ENCODE measurements at places on chromosomes 5 and 9.

- H3K27ac ChIP-seq = no peak overlapping the region
- H3K36me3 ChIP-seq = 0 out of 2 replicates have a peak, but pooled peaks cover 2% of the 10 kb centered on the region
- peaks cover 4% of the 10 kb centered on the region for H3K27me3 ChIP-seq
- H3K4me1 ChIP-seq = peaks cover 10% of the 10 kb centered on the region
- no peak for DNase-seq
These were observed 21.8 kb upstream of the CPEB4 start for GRCh38 chr5:173866243-173866857.

- peaks cover 13% of the 10 kb centered on the region for H3K27me3 ChIP-seq
- peak overlapping the region; percentile 57 for H3K27ac ChIP-seq
- peaks cover 16% of the 10 kb centered on the region for H3K36me3 ChIP-seq
- DNase-seq = no peak
These were observed 43.1 kb upstream of the NSMF start for GRCh38 chr9:137502008-137502911.

DNA sequence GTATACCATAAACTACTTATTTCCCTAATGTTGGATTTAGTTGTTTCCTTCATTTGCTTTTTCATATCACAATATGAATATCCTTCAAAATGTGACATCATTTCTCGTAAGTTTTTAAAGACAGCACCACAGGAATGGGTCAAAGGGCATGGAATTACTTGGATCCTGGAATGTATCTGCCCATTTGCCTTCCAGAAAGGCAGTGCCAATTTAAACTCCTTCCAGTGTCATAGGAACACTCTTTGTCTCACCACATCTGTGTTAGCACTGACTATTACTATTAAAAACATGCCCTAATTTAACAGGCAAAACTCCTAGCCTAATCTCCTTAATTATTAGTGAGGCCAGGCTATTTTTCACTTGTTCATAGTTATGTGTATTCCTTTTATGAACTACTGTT lies 58.0 kb downstream of the SPTLC1 start:
- peaks cover 54% of the 10 kb centered on the region for H3K36me3 ChIP-seq
- H3K27me3 ChIP-seq = no peaks in the 10 kb centered on the region

- H3K4me1 ChIP-seq = peaks cover 14% of the 10 kb centered on the region
- H3K27me3 ChIP-seq = no peaks in the 10 kb centered on the region
- DNase-seq = no peak
- no peaks in the 10 kb centered on the region for H3K36me3 ChIP-seq
These were observed 17.4 kb upstream of the TMEM174 start for GRCh38 chr5:73155271-73156222.

GRCh38 chr9:15295761-15296405 lies 11.1 kb downstream of the TTC39B start:
- H3K27ac ChIP-seq = peak overlapping the region; percentile 61
- peaks cover 33% of the 10 kb centered on the region for H3K4me1 ChIP-seq
- peaks cover 23% of the 10 kb centered on the region for H3K36me3 ChIP-seq
- DNase-seq = no peak

DNA sequence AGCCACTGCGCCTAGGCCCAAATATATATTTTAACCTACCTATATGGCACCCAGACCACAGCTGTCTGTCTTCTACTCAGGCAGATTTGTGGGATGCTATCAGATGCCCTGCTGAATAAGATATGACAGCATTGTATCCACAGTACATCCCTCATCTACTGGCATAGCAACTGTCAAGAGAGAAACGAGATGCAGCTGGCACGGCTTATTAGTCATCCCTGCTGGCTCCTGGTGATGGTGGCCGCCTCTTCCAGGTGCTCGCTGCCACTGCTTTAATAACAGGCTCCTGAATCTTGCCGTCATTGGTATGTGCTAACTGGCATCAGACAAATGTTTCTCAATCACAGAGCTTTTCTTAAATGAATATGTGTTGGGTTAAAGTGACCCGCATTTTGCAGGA lies 34.0 kb downstream of the B4GALT1 start:
- H3K27ac ChIP-seq = no peak overlapping the region
- peaks cover 4% of the 10 kb centered on the region for H3K36me3 ChIP-seq
- no peak for DNase-seq
- H3K27me3 ChIP-seq = no peaks in the 10 kb centered on the region
- no peak overlapping the region for H3K4me3 ChIP-seq

- no peaks in the 10 kb centered on the region for H3K27me3 ChIP-seq
- H3K36me3 ChIP-seq = no peaks in the 10 kb centered on the region
- H3K4me1 ChIP-seq = no peaks in the 10 kb centered on the region
- H3K4me3 ChIP-seq = no peak overlapping the region
These were observed 148.9 kb downstream of the RXRA start for GRCh38 chr9:134475011-134475790.

- H3K27ac ChIP-seq = no peak overlapping the region
- H3K4me1 ChIP-seq = peaks cover 22% of the 10 kb centered on the region
- no peaks in the 10 kb centered on the region for H3K27me3 ChIP-seq
- H3K4me3 ChIP-seq = no peak overlapping the region
- H3K36me3 ChIP-seq = no peaks in the 10 kb centered on the region
These were observed 136.4 kb upstream of the TBC1D2 start for GRCh38 chr9:98391867-98392266.

- H3K4me1 ChIP-seq = peaks cover 17% of the 10 kb centered on the region
- no peak overlapping the region for H3K4me3 ChIP-seq
- H3K27me3 ChIP-seq = peaks cover 3% of the 10 kb centered on the region
- peaks cover 39% of the 10 kb centered on the region for H3K36me3 ChIP-seq
- peak overlapping the region; percentile 50 for H3K27ac ChIP-seq
These were observed 130.8 kb downstream of the PCSK1 start for GRCh38 chr5:96302174-96302738.

GRCh38 chr9:132582276-132582785 lies at the start of gene BARHL1:
BARHL1 (plus strand) TSS chr9:132582606; CDS start chr9:132582798, 192 bp downstream.
- H3K4me3 ChIP-seq = peak within 1 kb of the TSS; percentile 69
- peaks cover 46% of the 10 kb centered on the region for H3K4me1 ChIP-seq
- no peak within 1 kb of the TSS for H3K27ac ChIP-seq

GRCh38 chr9:134217431-134218210 lies 53.3 kb upstream of the RNU6ATAC start:
- no peak overlapping the region for H3K4me3 ChIP-seq
- no peak for DNase-seq
- H3K27ac ChIP-seq = 0 out of 2 replicates have a peak overlapping the region, but pooled peaks have one; percentile 5
- H3K4me1 ChIP-seq = peaks cover 11% of the 10 kb centered on the region
- H3K36me3 ChIP-seq = no peaks in the 10 kb centered on the region
- no peaks in the 10 kb centered on the region for H3K27me3 ChIP-seq

DNA sequence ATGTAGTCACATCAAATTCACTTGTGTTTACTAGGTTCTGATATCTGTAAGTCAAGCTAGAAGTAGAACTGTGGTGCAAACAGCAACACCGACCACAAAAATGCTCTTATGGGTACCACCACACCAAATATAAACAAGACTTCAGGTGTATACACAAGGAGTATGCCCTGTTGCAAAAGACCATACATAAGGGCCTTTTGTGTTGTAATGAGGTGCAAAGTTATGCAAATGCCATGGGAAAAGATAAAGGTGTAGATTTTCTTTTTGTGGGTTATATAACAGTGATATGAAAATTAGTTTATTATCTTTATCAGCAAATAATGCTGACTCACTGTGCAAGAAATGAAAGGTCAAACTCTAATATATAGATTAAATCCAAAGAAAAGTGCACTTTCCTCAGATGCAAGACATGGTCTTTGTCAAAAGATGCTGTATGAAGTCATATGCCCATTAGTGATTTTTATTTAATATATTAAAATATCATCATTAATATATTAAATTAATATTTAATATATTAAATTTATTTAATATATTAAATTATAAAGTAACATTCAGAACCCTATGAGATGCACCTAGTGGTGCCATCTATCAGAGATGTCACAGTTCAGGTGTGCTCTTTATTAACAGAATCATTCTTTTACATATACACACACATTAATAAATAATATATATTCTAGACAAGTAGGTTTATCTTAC lies 26.7 kb upstream of the ALDH1A1 start:
- H3K4me1 ChIP-seq = peaks cover 5% of the 10 kb centered on the region
- H3K27ac ChIP-seq = no peak overlapping the region
- H3K4me3 ChIP-seq = no peak overlapping the region
- no peak for DNase-seq
- H3K27me3 ChIP-seq = no peaks in the 10 kb centered on the region
- no peaks in the 10 kb centered on the region for H3K36me3 ChIP-seq

DNA sequence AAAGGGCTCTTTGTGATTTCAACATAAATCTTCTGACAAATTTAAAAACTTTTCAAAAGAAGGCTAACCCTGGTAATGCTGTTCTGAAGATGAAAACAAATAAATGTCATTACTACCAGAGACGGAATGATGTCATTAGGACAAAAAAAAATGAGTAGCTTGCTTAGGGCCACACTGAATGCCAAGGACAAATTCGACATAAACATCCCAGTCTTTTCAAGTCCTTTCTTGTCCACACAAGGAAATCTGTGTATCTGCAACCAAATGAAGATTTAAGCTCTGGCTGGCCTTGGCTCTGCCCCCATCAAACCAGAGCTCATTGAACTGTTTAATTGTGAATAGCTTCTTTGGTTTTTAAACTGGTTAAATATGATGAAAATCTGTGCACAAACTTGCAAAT lies 592.7 kb downstream of the TLE1 start:
- H3K27me3 ChIP-seq = no peaks in the 10 kb centered on the region
- H3K27ac ChIP-seq = no peak overlapping the region
- H3K36me3 ChIP-seq = no peaks in the 10 kb centered on the region
- DNase-seq = no peak
- peaks cover 8% of the 10 kb centered on the region for H3K4me1 ChIP-seq
- no peak overlapping the region for H3K4me3 ChIP-seq

- H3K27ac ChIP-seq = no peak overlapping the region
- H3K4me3 ChIP-seq = peak overlapping the region; percentile 80
- peaks cover 94% of the 10 kb centered on the region for H3K27me3 ChIP-seq
- DNase-seq = peak; percentile 61
- H3K4me1 ChIP-seq = peaks cover 48% of the 10 kb centered on the region
These were observed 1.0 kb downstream of the FOXE1 start for GRCh38 chr9:97853844-97854695.

GRCh38 chr5:87661784-87662566 lies 249.2 kb upstream of the CCNH start:
- no peak overlapping the region for H3K4me3 ChIP-seq
- no peaks in the 10 kb centered on the region for H3K27me3 ChIP-seq
- H3K36me3 ChIP-seq = no peaks in the 10 kb centered on the region
- H3K27ac ChIP-seq = no peak overlapping the region
- H3K4me1 ChIP-seq = no peaks in the 10 kb centered on the region

All from WTC11 (cell line).